ENCODE measurements at places on chromosomes 2 and 18. TPM values are rescaled to one million over a fixed set of nuclear protein-coding genes. Genes with fewer than 3 reads are reported as not detected.

DNA sequence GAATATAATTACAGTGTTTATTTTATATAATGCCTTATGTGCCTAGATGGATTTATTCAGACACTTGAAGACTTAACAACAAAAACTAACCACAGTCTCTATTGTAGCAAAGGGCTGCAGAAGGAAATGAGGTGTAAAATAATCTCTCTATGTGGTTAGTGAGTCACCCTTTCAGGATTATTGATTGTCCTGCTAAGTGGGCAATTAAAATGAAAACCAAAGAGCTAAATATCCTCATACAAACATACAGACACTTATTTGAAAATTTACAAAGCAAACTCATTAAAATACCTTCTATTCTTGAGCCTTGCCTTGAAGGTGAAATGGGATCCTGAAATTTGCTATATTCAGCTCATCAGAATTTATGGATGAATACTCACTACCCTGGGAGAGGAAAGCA lies 27.7 kb upstream of the DCC start:
- peak; percentile 68 for DNase-seq

DNA sequence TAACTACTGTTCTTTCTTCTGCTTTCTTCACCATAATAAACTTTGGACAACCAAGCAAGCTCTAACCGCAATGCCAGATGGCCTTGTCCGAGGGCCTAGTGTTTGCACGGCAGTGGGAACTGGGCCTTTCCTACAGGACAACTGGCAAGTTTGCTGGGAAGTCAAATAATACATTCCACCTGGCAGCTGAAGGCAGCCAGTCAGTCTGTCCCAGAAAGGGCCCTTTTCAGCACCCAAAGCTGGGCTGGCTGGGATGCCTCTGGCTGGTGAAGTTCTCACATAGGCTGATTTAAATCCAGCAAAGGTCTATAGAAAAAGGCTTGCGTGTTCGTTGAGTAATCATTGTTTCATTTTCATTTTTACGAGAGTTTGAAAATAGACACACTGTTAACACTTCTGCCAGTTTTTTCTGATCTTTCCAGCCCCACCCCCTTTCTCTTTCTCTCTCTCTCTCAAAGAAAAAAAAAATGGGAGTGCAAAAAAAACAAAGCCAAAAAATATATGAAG lies 110.0 kb upstream of the EPAS1 start:
- no peak for DNase-seq

- DNase-seq: no peak
Observed at GRCh38 chr2:226631671-226632070, 167.9 kb downstream of the IRS1 start.

DNA sequence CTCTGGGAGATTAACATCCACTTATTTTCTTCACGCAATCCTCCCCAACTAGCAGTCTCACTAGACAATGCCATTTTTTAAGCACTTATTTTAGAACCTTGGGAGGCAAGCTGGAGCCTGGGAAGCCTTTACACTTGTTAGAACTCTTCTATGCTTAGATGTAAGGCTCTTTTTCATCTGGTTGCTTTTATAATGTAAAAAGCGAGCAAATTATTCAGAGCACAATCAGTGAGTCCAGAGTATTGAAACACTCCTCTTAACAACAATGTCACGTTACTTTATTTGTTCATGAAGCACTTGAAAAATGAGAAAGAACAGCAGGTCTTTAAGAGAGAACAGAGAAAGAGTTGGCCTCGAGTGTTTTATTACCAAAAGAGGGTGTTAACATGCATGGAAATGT lies 84.1 kb upstream of the SLC8A1 start:
- DNase-seq: no peak

- no peak for DNase-seq
Observed at GRCh38 chr2:41894563-41895333, 153.1 kb upstream of the PKDCC start.

- DNase-seq: no peak
Observed at GRCh38 chr2:64517511-64517884, 6.6 kb upstream of the AFTPH start.

- peak; percentile 34 for DNase-seq
Observed at GRCh38 chr2:182186132-182186735, 200.6 kb downstream of the PPP1R1C start.

DNA sequence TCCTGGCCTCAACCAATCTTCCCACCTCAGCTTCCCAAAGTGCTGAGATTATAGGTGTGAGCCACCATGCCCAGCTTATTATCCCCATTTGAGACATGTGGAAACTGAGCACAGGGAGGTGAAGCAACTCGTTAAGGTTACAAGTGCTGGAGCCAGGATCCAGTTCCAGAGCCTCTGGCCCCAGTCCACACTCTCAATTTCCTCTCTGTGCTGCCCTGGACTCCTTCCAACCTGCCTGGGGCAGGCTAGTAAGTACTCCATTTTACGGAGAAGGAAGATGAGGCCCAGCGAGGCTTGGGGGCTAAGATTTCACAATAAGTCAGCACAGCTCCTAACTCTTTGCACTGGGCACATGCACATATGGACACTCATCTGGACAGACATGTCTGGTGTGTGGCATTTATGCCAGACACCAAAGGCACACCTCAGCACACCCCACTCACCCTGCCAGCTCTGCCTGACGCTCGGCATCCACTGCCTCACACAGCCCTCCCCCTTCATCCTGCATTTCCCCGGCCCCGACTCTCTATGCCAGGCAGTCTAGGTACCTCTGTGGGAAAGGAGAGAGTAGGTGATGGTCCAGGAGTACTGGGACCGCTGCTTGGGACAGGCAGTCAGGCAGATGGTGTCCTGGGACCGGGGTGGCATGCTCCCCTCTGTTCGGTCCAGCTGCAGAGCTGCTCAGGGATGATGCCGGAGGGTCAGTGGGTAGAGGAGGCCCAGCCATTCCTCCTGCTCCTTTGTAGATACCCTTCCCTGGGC lies 20.5 kb downstream of the CFAP65 start:
- DNase-seq: no peak

GRCh38 chr2:133063775-133064174 lies 393.8 kb upstream of the LYPD1 start:
- peak; percentile 18 for DNase-seq

DNA sequence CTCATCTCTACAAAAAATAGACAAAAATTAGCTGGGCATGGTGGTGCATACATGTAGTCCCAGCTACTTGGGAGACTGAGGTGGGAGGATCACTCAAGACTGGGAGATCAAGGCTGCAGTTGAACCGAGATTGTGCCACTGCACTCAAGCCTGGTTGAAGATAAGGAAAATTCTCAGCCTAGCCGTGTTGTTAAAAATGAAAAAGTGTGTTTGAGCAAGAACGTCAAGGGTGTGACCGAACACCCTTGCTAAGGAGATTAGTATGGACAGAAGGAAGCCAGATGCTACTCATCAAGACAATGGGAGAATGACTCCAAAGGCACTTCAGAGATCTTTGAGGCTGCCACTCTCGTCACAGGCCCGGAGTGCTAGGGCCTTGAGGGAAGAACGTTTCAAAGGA lies 70.0 kb upstream of the NDUFV2 start:
- no peak for DNase-seq

GRCh38 chr2:9268301-9269080 lies 61.9 kb downstream of the ASAP2 start:
- no peak for DNase-seq

DNA sequence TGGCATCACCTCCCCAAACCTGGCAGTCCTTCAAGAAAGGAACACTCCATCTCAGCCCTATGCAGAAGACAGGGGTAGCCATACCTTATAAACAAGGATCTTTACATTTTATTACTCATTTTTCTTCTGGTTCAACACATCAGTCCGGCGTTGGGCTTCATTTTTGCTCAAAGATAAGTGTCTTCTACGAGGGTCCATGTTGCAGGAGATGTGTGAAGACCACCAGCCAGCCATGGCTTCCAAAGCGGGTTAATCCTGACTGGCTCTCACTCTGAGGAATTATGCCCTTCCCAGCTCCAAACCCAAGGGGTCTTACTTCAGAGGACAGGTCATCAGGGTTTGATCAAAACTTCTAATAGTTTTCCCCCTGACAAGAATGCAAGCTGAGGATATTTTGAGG lies 23.9 kb upstream of the GNAL start:
- no peak for DNase-seq

- DNase-seq: no peak
Observed at GRCh38 chr2:197254776-197255530, 55.6 kb downstream of the ANKRD44 start.

DNA sequence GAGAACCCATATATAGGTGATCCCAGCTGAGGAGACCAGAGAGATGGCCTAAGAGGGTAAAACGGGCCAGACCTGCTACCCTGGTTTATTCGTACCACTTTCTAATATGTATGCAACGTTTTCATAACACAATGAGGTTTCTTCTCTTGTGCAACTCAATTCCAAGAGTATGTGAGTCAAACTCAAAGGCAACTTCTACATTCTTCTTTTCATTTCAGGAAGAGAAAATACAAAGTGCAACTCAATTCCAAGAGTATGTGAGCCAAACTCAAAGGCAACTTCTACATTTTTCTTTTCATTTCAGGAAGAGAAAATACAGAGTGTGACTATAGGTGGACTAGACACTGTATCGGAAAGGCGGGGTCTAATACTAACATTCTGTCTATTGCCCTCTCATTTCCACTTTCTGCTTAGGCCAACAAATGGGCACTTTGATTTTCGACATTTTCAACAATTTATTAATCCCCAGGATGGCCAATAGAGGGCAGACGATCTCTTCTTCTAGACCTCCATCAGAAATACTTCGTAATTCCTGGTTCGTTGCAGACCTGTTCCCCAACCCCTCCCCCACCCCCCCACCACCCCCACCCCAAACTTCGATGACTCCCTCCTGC lies 3.7 kb upstream of the CRIM1 start:
- DNase-seq: peak; percentile 44

DNA sequence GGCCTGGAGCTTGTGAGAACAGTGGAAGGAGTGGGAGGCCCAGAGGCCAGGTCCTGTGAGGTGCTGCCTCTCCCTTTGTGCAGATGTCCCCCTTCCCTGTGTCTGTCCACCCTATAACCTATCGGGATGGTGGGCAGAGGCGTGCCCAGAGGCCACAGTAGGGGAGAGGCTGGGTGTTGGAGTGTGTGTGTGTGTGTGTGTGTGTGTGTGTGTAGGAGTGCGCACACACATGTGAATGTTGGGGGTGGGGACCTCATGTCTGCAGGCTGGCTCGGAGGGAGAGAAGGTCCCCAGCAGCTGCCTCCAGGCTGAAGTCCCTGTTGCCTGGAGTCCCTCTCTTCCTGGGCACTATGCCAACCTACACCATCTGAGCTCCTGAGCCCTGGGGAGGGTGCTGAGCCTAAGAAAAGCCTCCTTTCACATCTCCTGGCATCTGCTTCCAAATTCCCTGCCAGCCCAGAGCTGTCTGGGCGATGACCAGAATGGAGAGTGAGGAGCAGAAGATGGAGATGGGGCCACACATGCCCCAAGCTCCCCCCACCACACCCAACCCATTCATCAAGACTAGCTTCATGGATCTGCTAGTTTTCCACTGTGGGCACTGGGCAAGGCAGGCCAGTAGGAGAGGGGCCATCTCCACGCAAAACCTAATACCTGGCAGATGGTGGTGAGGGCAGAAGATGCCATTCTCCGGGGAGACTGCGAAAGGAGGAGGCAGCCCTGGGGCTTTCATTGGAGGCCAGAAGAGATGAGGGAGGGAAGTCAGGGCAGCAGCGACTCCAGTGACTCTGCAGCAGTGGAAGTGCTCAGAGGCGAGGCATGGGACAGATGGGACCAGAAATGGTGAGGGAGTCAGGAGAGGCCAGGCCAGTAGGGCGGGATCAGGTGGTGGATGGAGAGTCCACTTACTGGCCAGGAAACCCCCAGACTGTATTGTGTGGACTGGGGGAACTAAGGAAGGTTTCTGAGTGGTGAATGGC lies 20.3 kb downstream of the KCNK3 start:
- DNase-seq: no peak

DNA sequence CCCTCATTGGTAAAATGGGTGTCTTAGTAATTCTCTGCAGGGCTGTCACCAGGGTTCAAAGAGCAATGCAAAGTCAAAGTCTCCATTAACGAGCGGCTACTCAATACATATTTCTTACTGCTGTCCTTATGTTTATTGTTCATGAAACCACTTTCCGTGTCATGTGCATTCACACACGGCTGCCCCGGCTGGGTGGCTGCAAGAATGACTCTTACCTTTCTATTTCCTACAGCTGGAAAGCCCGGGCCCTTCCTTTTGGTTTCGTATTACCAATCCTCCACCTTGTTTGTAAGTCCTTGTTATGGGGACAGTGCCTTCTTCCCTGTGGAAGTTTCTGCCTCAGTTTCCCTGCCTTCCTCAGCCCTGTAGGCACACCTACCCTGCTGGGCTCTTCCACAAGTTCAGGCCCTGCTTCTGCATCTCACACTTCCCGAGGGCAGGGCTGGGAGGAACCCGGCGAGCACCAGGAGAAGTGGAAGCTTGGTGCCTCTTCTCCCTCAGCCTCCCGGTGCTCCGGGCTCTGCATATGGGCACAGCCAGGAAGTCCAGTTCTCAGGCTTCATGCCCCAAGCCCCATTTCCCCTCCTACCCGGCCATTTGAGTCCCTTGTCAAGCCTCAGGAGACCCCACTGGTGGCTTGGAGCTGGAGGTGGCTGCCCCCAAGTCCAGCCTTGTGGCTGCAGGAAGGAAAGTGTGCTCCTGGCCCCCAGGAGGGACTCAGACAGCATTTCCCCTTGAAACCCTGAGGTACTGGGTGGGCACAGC lies 18.7 kb upstream of the ACKR3 start:
- no peak for DNase-seq

GRCh38 chr2:16615246-16615645 lies 50.4 kb downstream of the CYRIA start:
- DNase-seq: no peak

- DNase-seq: peak; percentile 3
Observed at GRCh38 chr18:76274468-76275289, 220.4 kb downstream of the ZNF516 start.

GRCh38 chr18:49028091-49028490 lies 77.3 kb upstream of the SMAD7 start:
- DNase-seq: no peak

GRCh38 chr2:12180031-12180430 lies 433.6 kb downstream of the LPIN1 start:
- DNase-seq: no peak

GRCh38 chr18:25190472-25190871 lies 161.5 kb downstream of the ZNF521 start:
- DNase-seq: no peak

- no peak for DNase-seq
Observed at GRCh38 chr2:237294460-237294859, 119.5 kb downstream of the COL6A3 start.

GRCh38 chr2:105329197-105329554 lies 359 bp downstream of the TGFBRAP1 start:
- DNase-seq: no peak

- no peak for DNase-seq
Observed at GRCh38 chr2:80168801-80169200, 135.8 kb downstream of the LRRTM1 start.

The TUBB8B gene
- not detected for total RNA-seq

The CPO gene
- 1.2 TPM for total RNA-seq

The ATAD2B gene
- total RNA-seq: 5.7 TPM

The POTEJ gene
- not detected for total RNA-seq

The AQP12B gene
- total RNA-seq: not detected

The EGR4 gene
- not detected for total RNA-seq

The SP5 gene
- total RNA-seq: 1.8 TPM
